ENCODE measurements at places on chromosomes 7 and 10.

DNA sequence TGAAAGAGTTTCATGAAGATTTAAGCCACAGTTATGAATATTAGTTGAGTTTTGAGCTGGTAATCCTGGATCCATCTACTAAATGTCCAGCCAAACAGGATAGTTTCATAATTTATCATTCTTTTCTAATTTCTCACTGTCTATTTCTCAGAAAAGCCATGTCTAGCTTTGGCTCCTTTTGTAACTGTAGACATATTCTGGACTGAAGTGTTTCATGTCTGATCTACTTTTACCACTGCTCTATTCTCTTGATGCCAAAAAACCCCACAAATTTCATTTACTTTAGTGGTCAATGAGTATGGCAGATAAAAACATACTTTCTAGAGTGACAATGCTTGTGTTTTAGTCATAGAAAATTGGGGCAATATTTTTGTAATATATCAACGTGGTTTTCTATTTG lies 61.2 kb downstream of the ICA1 start:
- peaks cover 14% of the 10 kb centered on the region for H3K27me3 ChIP-seq
- no peak overlapping the region for H3K4me3 ChIP-seq
- peaks cover 1% of the 10 kb centered on the region for H3K36me3 ChIP-seq

GRCh38 chr10:27783660-27784059 lies 38.0 kb upstream of the MKX start:
- H3K36me3 ChIP-seq: no peaks in the 10 kb centered on the region
- DNase-seq: no peak
- H3K4me3 ChIP-seq: no peak overlapping the region
- H3K27ac ChIP-seq: no peak overlapping the region

DNA sequence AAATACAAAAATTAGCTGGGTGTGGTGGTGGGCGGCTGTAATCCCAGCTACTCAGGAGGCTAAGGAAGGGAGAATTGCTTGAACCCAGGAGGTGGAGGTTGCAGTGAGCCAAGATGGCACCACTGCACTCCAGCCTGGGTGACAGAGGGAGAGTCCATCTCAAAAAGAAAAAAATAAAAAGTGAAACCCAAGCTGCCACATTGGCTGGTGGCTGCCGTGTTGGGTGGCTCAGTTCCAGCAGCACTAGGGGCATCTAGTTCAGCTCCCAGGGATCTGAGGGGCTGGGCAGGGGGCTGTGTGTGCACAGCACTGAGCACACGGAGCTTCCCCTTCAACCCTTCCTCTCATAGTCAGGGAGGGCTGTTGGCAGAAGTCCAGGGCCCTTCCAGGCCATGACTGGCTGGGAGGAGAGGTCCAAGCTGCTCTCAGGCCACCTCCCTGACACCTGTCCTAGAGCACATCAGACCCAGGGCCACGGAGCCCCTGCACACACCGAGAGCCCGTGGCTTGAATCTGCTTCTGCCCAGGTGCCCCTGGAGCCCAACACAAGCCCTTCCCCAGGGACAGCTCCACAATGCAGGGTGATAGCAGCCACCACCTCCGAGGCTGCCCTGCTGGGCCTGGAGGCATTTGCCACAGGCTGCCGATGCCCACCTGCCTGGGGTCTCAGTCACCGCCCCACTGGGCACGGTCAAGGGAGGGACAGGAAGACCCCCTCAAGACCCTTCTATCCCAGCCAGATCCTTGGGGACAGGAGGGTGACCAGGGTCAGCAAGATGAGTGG lies 47.3 kb downstream of the YKT6 start:
- no peak overlapping the region for H3K4me3 ChIP-seq
- no peak overlapping the region for H3K27ac ChIP-seq
- H3K36me3 ChIP-seq: no peaks in the 10 kb centered on the region
- no peaks in the 10 kb centered on the region for H3K4me1 ChIP-seq

DNA sequence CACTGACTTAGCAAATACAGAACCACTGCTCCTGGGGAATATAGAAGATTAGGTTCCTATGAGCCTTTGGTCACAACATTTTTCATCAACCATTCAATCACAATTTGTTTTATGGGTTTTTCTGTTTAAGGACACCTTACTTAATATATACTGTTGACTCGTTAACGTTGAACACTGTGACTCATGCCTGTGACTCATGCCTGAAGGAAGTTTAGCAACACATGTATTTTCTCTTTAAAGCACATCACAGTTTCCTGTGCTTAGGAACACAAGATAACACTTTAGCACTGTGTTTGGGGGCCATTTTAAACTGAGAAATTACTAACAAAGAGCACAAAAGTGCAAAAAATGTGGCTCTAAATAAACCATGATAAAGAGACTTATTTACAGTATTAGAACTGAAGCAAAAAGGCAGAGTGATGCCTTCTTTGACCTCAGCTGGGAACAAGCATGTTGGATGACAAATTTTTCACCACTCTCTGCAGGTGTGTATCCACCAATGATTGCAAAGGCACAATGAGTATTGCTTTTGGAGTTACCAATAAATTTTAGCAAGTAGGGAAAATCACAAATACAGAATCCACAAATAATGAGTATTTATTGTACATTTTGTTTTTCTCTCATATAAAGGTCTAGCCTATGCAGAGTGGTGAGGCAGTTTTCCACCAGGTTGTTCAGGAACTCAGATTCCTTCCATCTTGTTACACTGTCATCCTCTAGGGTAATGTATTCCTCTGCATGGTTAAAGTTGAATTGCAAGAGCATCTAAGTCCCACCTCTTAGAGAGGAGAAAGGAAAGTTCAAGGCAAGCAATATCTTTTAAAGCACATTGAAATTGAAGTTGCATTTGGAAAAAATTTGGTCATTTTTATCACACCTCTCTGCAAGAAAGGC lies 7.3 kb downstream of the FGFBP3 start:
- H3K27me3 ChIP-seq: peaks cover 4% of the 10 kb centered on the region
- H3K27ac ChIP-seq: peak overlapping the region; percentile 90
- peaks cover 28% of the 10 kb centered on the region for H3K4me1 ChIP-seq
- DNase-seq: no peak

DNA sequence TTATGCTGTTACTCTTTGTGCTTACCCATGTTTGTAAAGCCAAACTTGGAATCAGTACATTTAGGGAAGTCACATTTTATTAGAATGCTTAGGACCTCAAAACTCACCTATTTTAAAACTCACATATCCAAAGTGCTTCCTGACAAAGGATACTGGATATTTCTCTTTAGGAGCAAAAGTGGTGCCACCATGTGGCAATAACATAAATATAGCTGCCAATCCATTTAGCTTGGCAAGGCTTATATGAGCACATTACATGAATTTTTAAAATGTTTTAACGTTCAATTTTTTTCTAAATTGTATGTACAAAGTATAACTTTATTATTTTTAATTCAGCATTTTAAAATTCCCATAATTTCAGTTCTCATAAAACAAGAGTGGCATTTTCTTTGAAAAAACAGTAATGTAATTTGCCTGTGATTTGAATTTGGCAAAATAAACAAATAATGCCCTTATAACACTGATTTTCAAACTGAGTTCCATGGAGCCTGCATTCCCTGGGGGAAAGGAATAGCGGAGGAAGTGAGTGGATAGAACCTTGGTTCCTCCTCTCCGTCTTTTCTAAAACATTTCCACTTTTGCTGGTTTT lies 75.4 kb downstream of the HDAC9 start:
- H3K36me3 ChIP-seq: no peaks in the 10 kb centered on the region
- no peaks in the 10 kb centered on the region for H3K27me3 ChIP-seq
- H3K4me1 ChIP-seq: no peaks in the 10 kb centered on the region

DNA sequence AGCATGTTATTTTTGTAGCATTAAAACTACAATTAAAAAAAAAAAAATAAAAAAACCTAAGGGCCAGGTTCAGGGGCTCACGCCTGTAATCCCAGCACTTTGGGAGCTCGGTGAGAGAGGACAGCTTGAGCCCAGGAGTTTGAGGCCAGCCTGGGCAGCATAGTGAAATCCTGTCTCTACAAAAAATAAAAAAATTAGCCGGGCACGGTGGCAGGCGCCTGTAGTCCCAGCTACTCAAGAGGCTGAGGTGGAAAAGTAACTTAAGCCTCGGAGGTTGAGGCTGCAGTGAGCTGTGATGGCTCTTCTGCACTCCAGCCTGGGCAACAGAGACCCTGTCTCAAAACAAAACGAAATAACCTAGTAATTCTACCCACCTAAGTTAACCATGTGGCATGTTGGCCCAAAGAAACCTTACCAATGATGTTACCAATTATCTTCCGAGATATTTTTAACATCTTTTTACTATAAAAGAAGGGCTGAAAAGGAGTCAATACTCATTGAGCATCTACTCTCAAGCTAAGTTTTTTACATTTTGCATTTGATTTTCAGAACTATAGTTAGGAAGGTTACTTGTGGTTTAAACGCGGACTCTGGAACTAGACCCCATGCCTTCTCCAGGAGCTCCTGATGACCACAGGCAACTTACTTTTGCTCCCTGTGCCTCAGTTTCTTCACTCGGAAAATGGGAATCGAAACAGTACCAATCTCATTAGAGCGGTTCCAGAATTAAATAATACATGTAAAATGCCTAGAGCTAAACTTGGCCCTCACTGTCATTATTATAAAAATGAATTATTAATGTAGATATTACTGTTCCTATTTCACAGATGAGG lies 1.4 kb downstream of the ITGB1 start:
- H3K4me3 ChIP-seq: peak overlapping the region; percentile 80
- peaks cover 12% of the 10 kb centered on the region for H3K27me3 ChIP-seq
- H3K27ac ChIP-seq: no peak overlapping the region
- peaks cover 35% of the 10 kb centered on the region for H3K4me1 ChIP-seq
- H3K36me3 ChIP-seq: no peaks in the 10 kb centered on the region

DNA sequence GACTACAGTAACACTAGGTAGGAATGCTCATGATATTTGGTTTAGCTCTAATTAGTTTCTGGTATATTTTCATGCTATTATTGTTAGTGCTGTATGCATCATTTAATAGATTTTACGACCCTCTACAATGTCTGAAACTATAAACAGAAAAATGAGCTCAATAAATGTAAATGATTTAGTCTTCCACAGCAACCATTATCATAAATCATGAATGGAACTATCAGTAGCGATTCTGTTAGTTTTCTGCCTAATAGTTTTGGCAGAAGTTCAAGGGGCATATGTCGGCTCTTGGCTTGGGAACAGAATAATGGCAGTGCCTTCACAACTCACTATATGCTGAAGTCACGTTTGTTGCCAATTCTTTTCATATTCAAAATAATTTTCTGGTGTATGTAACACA lies 494.8 kb downstream of the PARD3 start:
- DNase-seq: no peak
- H3K27ac ChIP-seq: no peak overlapping the region
- H3K36me3 ChIP-seq: no peaks in the 10 kb centered on the region
- no peaks in the 10 kb centered on the region for H3K4me1 ChIP-seq

DNA sequence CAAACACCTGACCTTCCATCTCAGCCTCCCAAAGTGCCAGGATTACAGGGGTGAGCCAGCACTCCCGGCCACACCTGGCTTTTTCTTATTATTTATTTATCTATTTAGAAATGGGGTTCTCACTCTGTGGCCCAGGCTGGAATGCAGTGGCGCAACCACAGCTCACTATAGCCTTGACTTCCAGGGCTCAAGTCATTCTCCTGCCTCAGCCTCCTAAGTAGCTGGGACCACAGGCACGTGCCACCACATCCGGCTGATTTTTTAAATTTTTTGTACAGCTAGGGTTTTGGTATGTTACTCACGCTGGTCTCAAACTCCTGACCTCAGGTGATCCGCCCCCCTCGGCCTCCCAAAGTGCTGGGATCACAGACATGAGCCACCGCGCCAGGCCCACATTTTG lies 56.9 kb upstream of the MYL10 start:
- H3K36me3 ChIP-seq: no peaks in the 10 kb centered on the region
- no peaks in the 10 kb centered on the region for H3K4me1 ChIP-seq
- H3K27me3 ChIP-seq: no peaks in the 10 kb centered on the region
- no peak overlapping the region for H3K4me3 ChIP-seq
- no peak for DNase-seq

GRCh38 chr10:48661441-48661840 lies 23.2 kb upstream of the WDFY4 start:
- no peak overlapping the region for H3K4me3 ChIP-seq
- no peak overlapping the region for H3K27ac ChIP-seq
- H3K4me1 ChIP-seq: peaks cover 7% of the 10 kb centered on the region
- H3K27me3 ChIP-seq: peaks cover 17% of the 10 kb centered on the region
- no peaks in the 10 kb centered on the region for H3K36me3 ChIP-seq

DNA sequence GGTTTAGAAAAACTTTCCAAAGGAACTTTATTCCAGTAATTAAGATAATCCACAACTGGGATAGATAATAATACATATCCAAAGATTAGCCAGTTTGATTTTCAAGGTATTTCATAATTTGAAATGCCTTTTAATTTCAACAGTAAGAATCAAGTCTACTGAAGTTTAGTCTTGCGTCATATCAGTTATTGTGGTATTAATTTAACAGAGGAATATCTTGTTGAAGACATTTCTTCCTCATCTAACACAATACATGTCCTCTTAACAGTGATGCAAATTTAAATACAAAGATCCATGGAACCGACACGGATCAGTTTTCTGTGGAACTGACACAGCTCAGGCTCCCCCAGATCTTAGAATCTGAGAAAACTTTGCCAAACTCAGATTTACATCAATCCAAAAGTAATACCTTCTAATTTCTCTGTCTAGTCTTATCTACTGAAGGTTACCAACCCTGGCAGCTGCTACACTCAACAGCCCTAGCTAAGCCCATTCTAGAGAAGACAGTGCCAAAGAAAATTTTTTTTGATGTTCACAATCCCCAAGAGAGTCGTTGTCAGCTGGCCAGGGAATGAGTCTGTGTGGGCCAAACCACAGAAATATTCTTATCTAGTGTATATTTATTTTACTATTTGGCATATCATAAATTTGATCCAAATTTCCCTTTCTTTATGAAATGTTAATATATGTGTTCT lies 365.2 kb upstream of the MEOX2 start:
- no peaks in the 10 kb centered on the region for H3K4me1 ChIP-seq
- H3K4me3 ChIP-seq: no peak overlapping the region
- H3K36me3 ChIP-seq: no peaks in the 10 kb centered on the region

DNA sequence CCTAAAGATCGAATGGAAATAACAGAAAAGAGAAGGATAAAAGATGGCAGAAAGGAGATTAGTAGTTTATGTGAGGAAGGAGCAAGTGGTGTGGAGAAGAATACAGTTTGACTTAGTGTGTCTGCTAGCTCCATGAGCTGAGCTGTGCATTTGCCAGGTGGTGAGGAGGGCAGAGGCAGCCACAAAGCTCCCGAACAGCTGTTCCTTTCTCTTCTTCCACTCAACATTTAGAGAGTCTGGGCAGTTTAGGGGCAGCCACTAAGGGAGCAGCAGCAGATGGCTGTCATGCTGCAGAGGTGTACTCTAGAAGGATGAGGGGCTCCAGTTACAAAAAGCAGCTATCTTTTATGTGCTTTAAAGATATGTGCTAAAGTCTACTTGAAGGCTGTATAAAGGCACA lies 674.4 kb downstream of the GRM8 start:
- DNase-seq: no peak
- no peaks in the 10 kb centered on the region for H3K36me3 ChIP-seq
- no peak overlapping the region for H3K27ac ChIP-seq
- H3K4me1 ChIP-seq: no peaks in the 10 kb centered on the region

- no peaks in the 10 kb centered on the region for H3K4me1 ChIP-seq
- DNase-seq: no peak
- no peak overlapping the region for H3K27ac ChIP-seq
- H3K27me3 ChIP-seq: no peaks in the 10 kb centered on the region
Measured at GRCh38 chr10:107436568-107436967, 272.1 kb upstream of the SORCS1 start.
